ENCODE measurements at places on chromosomes 1 and 21.

DNA sequence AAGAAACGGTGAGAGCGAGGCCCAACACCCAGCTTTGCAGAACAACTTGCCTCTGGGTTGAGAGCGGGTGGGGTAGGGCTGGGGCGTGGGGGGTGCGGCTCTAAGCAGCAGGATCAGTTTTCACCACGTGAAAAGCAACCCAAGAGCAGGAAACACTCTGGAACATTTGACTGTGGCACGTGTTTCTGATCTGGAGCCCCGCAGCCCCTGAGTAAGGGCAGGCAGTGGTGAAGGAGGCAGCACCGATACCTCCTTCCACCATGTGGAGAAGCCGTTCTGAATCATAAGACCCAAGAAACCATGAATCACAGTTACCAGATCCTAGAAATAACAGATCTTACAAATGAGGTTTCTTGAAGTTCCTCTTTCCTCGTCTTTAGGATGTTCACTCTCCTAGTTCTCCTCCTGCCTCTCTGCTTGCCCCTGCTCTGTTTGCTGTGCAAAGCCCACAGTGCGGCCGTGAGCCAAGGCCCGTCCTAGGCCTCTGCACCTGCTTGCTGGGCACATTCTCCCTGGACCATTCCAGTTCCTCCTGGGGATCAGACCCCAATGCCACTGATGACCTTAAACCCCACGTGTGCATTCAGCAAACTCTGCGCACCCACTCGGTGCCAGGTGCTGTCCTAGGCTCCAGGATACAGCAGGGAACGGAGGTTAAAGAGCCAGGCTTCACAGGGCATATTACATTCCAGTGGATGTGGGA, 31.9 kb downstream of the SLC1A7 start:
- peaks cover 12% of the 10 kb centered on the region for H3K27me3 ChIP-seq
- no peak overlapping the region for H3K4me3 ChIP-seq
- DNase-seq = no peak
- peaks cover 5% of the 10 kb centered on the region for H3K36me3 ChIP-seq
- H3K27ac ChIP-seq = no peak overlapping the region

DNA sequence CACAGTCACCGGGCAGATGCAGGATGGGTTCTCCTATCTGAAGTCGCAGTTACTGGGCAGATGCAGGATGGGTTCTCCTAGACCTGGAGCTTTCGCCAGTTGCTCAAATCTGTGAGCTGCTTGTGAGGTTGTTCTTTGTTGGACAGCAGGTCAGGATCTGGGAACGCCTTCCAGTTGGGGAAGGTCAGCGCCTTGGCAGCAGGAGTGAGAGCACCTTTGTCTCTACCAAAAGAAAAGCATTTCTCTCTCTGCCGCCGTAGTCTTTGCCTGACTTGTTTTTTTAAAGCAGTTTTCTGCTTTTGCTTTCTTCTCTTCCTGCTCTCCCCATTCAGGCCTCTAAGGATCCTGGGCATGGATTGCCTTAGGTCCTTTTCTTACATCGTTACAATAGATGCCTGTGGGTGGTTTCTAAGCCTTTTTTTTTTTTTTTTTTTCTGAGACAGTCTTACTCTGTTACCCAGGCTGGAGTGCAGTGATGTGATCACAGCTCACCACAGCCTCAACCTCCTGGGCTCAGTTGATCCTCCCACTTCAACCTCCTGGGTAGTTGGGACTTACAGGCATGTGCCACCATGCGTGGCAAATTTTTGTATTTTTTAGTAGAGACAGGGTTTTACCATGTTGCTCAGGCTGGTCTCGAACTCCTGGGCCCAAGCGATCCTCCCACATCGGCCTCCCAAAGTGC, 15.7 kb downstream of the PEX14 start:
- H3K27ac ChIP-seq = no peak overlapping the region
- no peaks in the 10 kb centered on the region for H3K27me3 ChIP-seq
- H3K4me3 ChIP-seq = no peak overlapping the region
- peaks cover 27% of the 10 kb centered on the region for H3K36me3 ChIP-seq
- H3K4me1 ChIP-seq = peaks cover 20% of the 10 kb centered on the region
- DNase-seq = no peak

DNA sequence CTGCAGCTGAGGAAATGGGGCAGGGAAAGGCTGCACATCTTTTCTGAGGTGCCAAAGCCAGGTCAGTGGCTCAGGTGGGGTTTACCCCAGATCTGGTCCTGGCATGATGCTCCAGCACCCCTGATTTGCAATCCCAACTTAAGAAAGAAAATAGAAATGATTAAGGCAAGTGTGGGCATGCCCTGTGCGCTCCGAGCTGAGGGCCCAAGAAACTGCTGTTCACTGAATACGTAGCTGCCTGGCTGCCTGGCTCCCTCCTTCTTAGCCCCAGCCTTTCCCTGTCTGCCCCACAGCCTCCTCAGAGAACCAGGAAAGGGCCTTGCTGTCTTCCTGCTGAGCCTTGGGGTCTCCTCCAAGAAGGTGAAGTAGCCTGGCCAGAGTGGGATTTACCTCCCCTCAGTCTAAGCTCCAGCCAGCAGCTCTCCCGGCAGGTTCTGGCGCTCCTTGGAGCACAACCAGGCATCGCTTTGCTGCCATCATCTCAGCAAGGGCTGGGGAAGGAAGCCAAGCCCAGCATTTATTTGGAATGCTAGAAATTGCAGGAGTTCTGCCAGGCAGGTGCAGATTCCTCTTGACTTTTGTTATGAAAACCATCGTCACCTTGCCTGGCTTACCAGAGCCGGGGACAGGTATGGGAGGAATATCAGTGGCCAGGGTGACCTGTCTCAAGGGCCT, 51.3 kb upstream of the SELENON start:
- peaks cover 13% of the 10 kb centered on the region for H3K27me3 ChIP-seq
- peak overlapping the region; percentile 92 for H3K27ac ChIP-seq
- H3K36me3 ChIP-seq = no peaks in the 10 kb centered on the region
- DNase-seq = peak; percentile 9

GRCh38 chr1:39255222-39255621, 50.7 kb downstream of the MACF1 start:
- H3K27me3 ChIP-seq = no peaks in the 10 kb centered on the region
- H3K36me3 ChIP-seq = peaks cover 36% of the 10 kb centered on the region
- H3K4me3 ChIP-seq = no peak overlapping the region
- H3K4me1 ChIP-seq = peaks cover 7% of the 10 kb centered on the region
- no peak for DNase-seq
- no peak overlapping the region for H3K27ac ChIP-seq

GRCh38 chr21:45510466-45510955, 31.7 kb downstream of the SLC19A1 start:
- H3K4me3 ChIP-seq = no peak overlapping the region
- no peaks in the 10 kb centered on the region for H3K4me1 ChIP-seq
- H3K27me3 ChIP-seq = no peaks in the 10 kb centered on the region
- DNase-seq = no peak
- H3K36me3 ChIP-seq = peaks cover 7% of the 10 kb centered on the region
- H3K27ac ChIP-seq = no peak overlapping the region

Measured in MCF 10A (cell line).